ENCODE measurements at places on chromosomes 2 and 18.

GRCh38 chr2:235394278-235394828 lies 99.5 kb upstream of the AGAP1 start:
- no peak for DNase-seq

GRCh38 chr2:220510668-220511067 lies 883.2 kb downstream of the SLC4A3 start:
- no peak for DNase-seq

DNA sequence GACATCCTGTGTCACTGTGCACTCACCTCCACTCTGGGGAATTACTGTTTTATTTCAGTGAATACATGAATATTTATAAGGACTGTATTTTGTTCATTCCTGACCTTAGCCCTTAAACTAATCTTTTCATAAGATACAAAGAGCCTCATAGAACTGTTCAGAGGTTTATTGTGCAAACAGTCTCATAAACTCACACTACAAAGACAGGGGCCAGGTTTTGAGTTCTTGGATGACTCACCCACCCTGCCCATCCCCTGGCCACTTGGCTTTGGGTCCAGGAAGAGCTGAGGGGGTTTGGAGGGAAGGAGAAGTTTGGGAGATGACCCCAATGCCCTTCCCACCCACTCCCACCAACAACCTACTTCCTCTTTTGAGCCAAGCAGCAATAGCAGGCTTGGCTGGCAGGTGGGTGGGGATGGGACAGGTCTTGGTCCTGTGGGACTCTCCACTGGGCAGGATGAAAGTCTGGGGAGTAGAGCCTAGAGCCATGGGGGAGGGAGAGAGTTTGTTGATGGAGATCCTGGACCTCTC lies 43.1 kb upstream of the IL1R2 start:
- DNase-seq = no peak

DNA sequence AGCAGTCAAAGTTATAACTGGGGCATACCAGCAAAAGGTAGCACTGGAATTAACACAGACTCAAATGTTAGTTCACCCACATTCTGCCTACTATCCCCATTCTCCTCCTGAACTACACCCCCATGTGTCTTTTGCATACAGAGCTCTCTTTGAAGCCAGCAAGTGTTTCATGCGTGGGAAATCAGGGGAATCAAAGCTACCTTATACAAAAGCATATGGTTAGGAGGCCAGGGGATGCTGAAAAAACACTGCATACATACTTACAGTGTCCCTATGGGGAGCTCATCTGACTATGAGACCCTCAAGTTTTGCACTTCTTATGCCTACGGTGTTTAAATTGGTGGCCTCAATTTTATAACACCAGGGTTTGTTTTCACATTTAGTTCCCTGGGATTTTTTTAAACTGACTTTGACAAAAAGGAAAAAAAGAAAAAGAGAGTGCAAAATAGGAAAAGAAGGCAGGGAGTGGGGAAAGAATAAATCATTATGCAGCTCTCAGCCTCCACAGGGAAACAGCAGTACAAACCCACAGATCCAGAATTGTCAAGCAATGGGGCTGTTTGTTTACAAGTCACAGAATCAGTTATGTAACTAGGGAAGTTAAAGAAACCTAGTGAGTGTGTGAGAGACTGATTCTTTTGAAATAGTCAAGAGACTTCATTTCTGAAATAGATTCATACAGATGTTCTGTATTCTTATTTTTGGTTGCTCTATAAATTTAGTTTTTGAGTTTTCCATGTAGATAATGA lies 20.1 kb upstream of the PPP3R1 start:
- DNase-seq = no peak

GRCh38 chr18:55695091-55695490 lies 107.1 kb upstream of the TCF4 start:
- DNase-seq = no peak

- DNase-seq = no peak
Measured at GRCh38 chr18:79874553-79875530, 76.6 kb downstream of the SLC66A2 start.

DNA sequence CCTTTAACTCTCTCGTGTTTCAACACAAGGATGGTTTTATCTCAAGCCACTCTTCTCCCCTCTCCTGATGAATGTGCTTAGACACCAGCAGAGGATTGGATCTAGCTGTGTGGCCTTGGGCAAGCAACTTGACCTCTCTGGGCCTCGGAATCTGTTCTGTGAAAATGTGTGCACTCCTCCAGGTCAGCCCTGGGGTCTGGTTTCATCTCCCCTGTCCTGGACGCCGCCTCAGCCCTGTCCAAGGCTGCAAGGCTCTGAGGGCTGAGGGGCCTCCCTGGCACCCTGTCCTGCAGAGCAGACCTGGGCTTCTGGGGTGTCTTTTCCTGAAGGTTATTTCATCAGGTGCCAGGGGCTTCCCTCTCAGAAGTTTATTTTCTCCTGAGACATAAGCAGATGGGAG lies 28.5 kb downstream of the CNDP1 start:
- DNase-seq = no peak

GRCh38 chr2:232214053-232214452 lies 164.5 kb upstream of the ALPP start:
- no peak for DNase-seq

DNA sequence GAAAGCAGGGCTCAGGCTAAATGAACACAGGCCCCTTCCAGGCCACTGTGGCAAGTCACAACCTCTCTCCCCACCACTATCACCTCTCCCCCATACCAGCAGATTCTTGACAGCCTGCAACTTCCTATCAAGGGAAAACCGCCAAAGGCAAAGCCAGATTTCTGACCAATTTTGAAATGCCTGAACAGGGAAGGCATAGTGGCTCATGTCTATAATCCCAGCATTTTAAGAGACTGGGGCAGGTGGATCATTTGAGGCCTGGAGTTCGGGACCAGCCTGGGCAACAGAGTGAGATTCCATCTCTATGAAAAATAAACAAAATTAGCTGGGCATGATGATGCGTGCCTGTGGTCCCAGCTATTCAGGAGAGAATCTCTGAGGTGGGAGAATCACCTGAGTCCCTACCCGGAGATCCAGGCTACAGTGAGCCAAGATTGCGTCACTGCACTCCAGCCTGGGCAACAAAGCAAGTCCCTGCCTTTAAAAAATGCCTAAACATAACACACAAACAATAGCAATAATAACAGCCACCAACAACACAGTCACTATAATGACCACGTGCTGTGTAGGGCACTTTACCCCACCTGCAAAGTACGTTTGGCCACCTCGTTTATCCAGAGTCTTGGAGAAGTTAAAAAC lies 75.5 kb upstream of the GLI2 start:
- DNase-seq = no peak

DNA sequence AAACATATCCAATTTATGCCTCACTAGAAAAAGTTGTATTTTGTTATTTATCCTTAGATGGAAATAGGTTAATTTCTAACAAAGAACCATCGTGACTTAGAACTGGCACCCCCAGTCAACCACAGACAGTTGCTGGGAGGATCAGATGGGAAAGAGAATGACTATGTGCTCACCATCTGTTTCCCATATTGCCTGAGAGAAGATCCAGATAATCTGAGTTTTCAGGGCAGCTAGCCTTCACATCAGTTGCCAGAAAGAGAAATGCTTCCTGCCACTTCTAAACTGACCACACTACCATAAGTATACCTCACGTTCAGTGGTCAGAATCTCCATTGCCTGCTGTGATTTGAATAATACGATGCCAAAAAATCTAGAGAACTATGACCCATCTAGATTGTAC lies 28.4 kb upstream of the NEB start:
- no peak for DNase-seq

- DNase-seq = no peak
Measured at GRCh38 chr18:77222464-77222863, 27.2 kb upstream of the GALR1 start.

DNA sequence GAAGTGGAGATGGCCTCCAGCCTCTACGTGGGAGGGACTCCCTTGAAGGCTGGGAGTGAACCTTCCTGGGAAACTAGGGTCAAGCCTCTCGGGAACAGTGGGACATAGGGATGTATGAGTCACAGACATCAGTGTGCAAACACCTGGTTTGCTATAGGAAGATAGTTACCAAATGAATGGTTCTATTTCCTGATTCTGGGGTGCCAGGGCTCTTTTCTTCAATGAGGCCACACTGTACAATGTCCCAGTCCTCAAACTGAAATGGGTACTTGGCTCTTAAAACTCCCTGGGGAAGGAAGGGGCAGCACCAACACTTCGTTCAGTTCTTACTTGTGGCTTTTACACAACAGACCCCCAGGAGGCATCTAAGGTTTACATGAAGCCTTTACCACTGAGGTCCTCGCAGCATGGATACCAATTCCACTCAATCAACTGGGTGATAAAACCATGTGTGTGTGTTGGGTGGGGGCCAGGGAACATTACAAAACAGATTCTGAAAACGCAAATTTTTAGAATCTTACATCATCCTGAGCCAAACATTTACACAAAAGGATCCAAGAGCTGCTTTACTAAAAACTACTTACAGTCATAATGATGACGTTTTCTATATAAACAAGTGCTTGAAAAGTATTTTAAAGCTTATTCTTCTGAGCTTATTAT lies 10.4 kb downstream of the ERFE start:
- DNase-seq = no peak

DNA sequence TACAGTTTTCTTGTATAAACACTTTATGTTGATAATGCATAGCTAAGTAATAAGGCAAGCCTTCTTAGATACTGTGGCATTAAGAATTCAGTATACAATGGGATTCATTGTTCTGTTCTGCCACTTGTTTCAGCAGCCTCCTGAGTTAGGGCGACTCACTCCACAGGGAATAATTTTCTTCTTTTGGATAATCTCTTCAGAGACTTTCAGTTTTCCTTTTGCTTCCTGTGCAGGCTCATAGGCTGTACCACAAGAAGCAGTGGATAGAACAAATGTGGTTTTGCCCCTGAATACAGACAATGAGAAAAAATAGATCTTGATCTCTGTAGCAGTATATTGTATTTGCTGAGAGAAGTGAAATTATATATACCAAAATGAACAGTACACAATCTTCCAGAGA lies 298.0 kb downstream of the ZNF407 start:
- DNase-seq = no peak

DNA sequence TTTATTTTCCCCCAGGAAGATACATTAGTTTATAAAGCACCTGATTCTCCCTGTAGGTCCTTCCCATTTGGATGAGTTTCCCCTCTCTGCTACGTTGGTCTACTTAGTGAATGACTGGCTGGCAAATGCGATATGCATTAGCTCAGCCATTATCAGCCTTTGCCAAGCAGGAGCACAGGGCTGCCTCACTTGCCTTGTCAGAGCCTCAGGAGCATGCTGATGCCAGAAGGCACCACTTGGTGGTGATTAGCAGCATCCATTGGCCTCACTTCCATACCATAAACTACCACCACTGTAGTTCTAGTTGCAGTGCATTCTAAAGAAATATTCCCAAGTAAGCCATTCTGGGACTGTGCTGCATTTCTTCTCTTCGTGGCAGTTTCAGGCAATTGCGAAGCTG lies 442.8 kb upstream of the CHST9 start:
- DNase-seq = no peak

- no peak for DNase-seq
Measured at GRCh38 chr18:34121200-34121721, 103.5 kb downstream of the NOL4 start.

DNA sequence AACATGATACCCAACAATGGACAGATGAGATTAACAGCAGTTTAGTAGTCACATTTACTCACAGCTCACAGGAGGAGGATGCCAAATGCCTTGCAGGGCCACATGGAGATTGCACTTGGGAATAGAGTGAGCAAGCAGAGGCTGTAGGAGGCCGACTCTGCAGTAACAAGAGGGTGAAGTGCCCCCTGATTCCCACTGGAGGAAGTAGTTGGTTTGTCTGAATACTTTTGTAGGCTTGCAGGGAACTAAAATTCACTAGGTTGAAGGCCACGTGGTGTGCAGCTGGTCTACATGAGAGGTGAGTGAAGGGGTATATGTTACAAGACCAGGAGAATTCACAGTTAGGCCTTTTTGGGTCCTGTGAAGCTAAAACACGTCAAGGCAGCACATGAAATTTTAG lies 419.3 kb upstream of the TNP1 start:
- DNase-seq = no peak

GRCh38 chr2:104447831-104448434 lies 406.0 kb upstream of the POU3F3 start:
- DNase-seq = no peak

- no peak for DNase-seq
Measured at GRCh38 chr2:48483916-48484315, 46.0 kb upstream of the STON1 start.

DNA sequence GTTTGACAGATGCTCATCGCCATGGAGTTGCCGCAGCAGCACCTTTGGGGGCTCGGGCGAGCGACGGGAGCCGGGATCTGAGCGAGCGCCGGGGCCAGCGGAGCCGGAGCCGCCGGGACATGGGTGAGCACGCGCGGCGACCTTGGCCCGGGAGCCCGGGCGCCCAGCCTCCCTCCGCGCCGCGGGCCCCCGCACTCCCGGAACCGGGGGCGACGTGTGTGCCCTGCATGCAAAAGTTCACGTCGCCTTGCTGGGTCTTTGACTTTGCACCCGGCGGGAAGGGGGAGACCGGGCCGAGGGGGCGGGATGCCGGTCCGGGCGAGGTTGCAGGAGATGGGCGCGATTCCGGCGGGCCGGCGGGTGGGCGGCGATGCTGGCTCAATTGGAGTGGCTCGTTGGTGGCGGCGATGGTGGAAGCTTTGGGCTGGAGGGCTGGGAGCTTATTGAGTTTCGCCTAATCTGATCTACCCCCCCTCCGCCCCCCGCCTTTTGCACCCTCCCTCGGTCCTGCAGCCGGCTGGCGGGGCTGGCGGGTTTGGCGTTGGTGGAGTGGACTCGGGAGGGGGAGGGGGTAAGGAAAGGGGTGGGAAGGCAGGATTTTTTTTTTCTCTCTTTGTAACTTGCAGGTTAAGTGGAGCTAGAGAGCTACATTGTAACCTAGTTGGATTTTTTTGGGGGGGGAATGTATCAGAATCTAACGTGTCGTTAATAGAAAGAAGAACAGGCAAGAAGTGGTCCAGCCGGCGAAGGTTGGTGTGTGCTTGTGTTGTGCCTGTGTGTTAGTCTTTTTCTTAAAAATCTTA lies at the start of gene SETBP1:
Gene SETBP1 (plus strand): TSS at position 616 of the 803 bp plus-strand sequence. CDS start 20,459 bp downstream, outside the sequence.
- DNase-seq = peak; percentile 7

DNA sequence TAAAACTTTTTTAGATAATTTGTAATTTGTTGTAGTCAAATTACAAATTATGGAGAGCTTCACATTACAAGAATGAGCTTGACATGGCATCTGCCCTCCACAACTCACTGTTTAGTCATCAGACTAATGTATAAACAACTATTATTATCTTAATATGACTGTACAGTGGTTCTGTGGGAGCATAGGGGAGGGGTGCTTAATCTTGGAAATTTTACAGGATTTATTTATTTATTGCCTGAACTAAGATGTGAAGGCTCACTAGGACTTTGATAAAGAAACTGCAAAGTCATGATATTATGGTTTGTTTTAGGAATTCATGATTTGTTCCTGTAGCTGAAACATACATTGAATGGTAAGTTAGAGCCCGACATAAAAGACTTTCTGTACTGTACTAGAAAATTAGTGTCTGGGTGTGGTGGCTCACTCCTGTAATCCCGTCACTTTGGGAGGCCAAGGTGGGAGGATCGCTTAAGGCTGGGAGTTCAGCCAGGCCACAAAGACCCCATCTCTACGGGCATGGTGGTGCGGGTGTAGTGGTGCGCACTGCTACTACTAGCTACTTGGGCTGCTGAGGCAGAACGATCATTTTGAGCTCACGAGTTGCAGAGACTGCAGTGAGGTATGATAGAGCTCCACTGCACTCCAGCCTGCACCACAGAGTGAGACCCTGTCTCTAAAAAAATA lies 2.1 kb downstream of the MARCHF7 start:
- no peak for DNase-seq

Measured in activated CD4-positive, alpha-beta T cell treated with anti-CD3 and anti-CD28 coated beads, Interleukin-2, Interleukin-4, amounts not matched to agents 100 ng/mL and 50 ng/mL, durations not matched to agents 16 hours and 8 hours (primary cell).